Tibial nerve (tissue), 4 donors: ENCODE measurements at places on chromosomes 5 and 9.
A peak's percentile ranks its signal among the peaks of the same experiment; 100 is the strongest.

DNA sequence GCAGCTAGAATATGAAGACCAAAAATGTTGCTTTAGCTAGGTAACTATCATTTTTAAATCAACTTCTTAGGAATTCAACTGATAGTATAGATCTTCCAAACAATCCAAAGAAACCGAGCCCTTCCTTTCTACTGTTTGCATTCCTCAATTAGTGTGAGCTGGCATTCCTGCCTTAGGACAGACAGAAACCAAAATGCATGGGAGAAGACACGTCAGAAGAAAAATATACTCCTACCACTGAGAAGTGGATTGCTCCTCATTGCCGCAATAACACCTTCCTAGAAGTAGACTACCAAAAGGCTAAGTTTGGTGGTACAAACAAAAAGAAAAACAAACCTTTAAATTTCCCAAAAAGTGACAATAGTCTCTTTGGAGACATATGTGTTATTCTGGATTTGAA, 440.0 kb downstream of the SEMA5A start:
- no peak for DNase-seq

DNA sequence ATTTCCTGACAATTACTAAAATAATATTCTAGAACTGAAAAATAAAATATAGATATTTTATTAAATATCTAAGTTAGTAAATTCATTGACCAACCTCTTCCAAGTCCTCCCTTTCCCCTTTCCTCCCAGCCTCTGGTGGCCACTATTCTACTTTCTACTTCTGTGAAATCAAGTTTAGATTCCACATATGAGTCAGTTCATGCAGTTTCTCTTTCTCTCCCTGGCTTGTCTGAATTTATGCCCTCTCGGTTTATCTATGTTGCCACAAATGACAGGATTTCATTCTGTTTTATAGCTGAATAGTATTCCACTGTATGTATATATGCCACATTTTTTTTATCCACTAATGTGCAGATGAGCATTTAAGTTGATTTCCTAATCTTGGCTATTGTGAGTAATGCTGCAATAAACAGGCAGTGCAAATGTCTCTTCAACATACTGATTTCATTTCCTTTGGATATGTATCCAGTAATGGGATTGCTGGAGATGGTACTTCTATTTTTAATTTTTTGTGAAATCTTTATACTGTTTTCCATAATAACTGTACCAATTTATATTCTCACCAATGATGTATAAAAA, 52.3 kb downstream of the WDR36 start:
- no peak for DNase-seq

GRCh38 chr9:129247285-129248153, 69.5 kb upstream of the IER5L start:
- no peak for DNase-seq

GRCh38 chr5:177086654-177087397, at the start of gene FGFR4:
Gene FGFR4, plus strand, starts transcription at chr5:177086915. Its CDS starts 2,688 bp downstream, at chr5:177089603.
- peak; percentile 33 for DNase-seq

- DNase-seq: no peak
Observed at GRCh38 chr5:55694152-55694830, 17.8 kb downstream of the SLC38A9 start.
